ENCODE measurements at places on chromosomes 4 and X. TPM values are rescaled to one million over a fixed set of nuclear protein-coding genes. Genes with fewer than 3 reads are reported as not detected.
A peak's percentile ranks its signal among the peaks of the same experiment; 100 is the strongest.

DNA sequence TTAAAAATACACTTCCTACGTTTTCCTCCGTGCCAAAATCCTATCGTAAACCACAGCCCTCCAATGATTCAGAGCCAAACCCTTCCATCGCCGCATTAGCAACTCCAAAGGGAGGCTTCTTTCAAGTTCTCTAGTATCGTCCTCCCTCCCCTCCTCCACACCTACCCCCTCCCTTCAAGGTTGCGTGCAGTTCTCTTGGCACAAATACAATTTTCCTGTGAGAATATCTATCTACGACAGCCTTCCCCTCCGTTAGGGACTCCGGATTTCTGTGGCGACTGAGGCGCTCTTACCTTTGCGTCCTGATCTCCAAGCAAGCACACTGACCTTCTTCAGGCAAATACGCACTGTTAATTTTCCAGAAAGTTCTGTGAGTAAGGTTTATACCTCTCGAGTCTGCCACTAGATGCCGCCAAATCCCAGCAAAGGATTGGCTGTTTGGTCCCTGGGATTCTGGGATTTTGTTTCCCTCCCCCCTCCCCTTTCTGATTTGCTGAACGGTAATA lies 1.2 kb upstream of the MORF4L2 start:
- peak; percentile 82 for DNase-seq

- DNase-seq = no peak
Observed at GRCh38 chr4:82275431-82276331, 98.1 kb downstream of the HNRNPD start.

- no peak for DNase-seq
Observed at GRCh38 chrX:2870650-2871049, 41.9 kb downstream of the GYG2 start.

DNA sequence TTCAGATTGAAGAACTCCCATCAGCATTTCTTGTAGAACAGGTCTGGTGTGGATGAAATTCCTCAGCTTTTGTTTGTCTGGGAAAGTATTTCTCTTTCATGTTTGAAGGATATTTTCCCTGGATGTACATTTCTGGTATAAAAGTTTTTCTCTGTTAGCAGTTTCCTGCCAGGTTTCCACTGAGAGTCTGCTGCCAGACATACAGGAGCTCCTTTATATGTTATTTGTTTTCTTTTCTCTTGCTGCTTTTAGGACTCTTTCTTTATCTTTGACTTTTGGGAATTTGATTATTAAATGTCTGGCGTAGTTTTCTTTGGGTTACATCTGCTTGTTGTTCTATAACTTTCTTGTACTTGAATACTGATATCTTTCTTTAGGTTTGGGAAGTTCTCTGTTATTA lies 486.5 kb downstream of the ARAP2 start:
- no peak for DNase-seq

- DNase-seq = no peak
Observed at GRCh38 chr4:13484749-13485221, 645 bp upstream of the RAB28 start.

GRCh38 chrX:43940816-43941474 lies 32.2 kb downstream of the NDP start:
- no peak for DNase-seq

DNA sequence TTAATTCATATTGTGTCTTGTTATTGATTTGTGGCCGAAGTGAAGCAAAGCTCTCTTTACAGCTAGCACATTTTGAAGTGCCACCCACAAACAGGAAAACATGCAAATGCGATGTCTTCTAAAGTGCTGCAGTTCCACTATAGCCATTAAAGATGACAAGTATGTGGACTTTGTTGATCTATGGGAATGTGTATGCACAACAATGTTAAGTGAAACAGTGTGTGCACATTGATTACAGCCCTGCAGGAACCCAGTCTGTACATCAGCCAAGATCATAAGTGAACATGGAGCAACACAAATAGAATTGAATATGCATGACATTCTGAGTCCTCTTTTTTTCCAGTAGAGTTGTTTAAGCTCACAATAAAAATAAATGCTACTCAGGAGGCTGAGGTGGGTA lies 43.0 kb downstream of the TFDP3 start:
- DNase-seq = no peak

- no peak for DNase-seq
Observed at GRCh38 chr4:129323658-129324057, 227.7 kb downstream of the C4orf33 start.

DNA sequence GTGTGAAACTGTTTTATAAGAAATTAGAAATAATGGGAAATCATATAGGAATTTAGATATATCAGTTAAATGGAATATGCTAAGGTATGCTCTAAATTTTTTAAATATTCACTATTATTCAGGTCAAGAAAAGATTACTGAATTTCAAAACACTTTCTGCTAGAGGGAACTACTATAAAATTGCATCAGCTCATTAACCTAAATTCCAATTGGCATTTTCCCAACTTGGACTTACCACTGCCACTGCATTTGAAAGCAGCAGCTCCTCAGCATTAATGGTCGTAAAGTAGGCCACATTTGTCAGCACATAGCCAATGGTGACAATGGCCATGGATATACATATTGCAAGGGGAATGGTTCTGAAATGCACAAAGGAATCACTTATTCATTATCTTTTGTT lies 57.3 kb downstream of the SLC7A11 start:
- DNase-seq = no peak

GRCh38 chrX:19332983-19333382 lies 10.7 kb upstream of the PDHA1 start:
- DNase-seq = peak; percentile 26

DNA sequence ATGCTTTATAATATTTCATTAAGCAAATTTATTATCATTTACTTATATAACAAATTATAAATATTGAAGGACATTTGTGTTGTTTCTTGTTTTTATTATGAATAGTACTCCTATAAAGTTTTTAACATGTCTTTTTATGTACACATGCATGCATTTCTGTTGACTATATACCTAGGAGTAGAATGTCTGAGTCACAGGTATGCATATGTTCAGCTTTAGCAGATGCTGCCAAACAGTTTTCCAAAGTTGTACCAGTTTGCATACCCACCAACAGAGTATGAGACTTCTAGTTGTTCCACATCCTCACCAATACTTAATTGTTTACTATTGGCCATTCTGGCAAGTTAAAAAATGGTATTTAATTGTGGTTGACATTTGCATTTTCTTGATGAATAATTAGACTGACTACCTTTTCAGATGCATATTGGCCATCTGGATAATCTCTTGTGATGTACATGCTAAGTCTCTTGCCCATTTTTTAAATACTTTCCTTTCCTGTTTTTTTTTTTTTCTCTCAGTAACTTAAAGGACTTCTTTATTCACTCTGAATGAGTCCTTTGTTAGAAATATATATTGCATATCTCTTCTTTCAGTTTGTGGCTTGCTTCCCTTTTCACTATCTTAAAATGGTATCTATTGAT lies 132.2 kb upstream of the TRIM2 start:
- no peak for DNase-seq

GRCh38 chrX:15269618-15270521 lies at the start of gene ASB9:
ASB9 (minus strand) TSS chrX:15270083; CDS start chrX:15269874, 209 bp downstream.
- no peak for DNase-seq

- no peak for DNase-seq
Observed at GRCh38 chrX:139120760-139121159, 409.2 kb upstream of the FGF13 start.

DNA sequence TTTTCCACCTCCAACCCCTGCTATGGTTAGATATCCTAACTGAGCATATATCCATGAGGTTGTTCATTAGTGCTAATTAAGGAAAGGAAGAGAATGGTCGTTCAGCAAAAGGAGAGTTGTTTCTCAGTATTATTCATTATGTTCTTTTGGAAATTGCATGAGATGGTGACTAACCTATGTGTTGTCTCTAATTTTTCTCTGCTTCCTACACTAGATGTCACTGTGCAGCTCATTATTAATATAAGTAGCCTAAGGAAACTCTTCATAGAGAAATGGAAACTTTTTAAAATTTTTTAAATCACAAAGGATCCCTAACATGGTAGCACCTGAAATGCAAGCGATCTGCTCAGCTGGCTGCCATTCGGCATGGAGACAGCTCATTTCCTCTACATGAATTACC lies 67.7 kb upstream of the FAM9A start:
- no peak for DNase-seq

- DNase-seq = no peak
Observed at GRCh38 chrX:24513416-24513815, 48.3 kb downstream of the PDK3 start.

GRCh38 chr4:133154725-133155124 lies 5.6 kb downstream of the PCDH10 start:
- no peak for DNase-seq

- no peak for DNase-seq
Observed at GRCh38 chr4:139609647-139610046, 53.6 kb upstream of the SETD7 start.

- peak; percentile 2 for DNase-seq
Observed at GRCh38 chrX:45850197-45850774, 649.6 kb upstream of the DIPK2B start.

Gene GUCY1B1
- 16.2 TPM for total RNA-seq

Gene PCDH18
- total RNA-seq = 4.2 TPM

Gene TLL1
- total RNA-seq = 1.5 TPM

Gene ADRA2C
- 8.8 TPM for total RNA-seq

Gene TNMD
- total RNA-seq = 1.0 TPM

Gene SPANXB1
- not detected for total RNA-seq

Gene PLXNB3
- total RNA-seq = 2.1 TPM

Gene PPBP
- total RNA-seq = 0.49 TPM

Gene RLIM
- total RNA-seq = 25.1 TPM

Gene SLC10A6
- 0.55 TPM for total RNA-seq

Gene SERPINA7
- not detected for total RNA-seq

Gene BEND2
- total RNA-seq = not detected

Gene TMEM255A
- total RNA-seq = 0.21 TPM

Gene VCX3B
- total RNA-seq = not detected
